Activated CD8-positive, alpha-beta T cell treated with anti-CD3 and anti-CD28 coated beads, Interleukin-2, amount 10 ng/mL, durations not matched to agents 7 days and 5 days (primary cell): ENCODE measurements at places on chromosomes 7 and 10. TPM values are rescaled to one million over a fixed set of nuclear protein-coding genes. Genes with fewer than 3 reads are reported as not detected.

The WNT8B gene
- total RNA-seq = 0.18 TPM

GRCh38 chr7:129332254-129333035 lies 101.8 kb upstream of the STRIP2 start:
- no peak overlapping the region for H3K27ac ChIP-seq
- H3K4me1 ChIP-seq = no peaks in the 10 kb centered on the region
- H3K4me3 ChIP-seq = no peak overlapping the region
- no peaks in the 10 kb centered on the region for H3K27me3 ChIP-seq
- no peaks in the 10 kb centered on the region for H3K36me3 ChIP-seq

The LIPM gene
- not detected for total RNA-seq

The LGI1 gene
- not detected for total RNA-seq

DNA sequence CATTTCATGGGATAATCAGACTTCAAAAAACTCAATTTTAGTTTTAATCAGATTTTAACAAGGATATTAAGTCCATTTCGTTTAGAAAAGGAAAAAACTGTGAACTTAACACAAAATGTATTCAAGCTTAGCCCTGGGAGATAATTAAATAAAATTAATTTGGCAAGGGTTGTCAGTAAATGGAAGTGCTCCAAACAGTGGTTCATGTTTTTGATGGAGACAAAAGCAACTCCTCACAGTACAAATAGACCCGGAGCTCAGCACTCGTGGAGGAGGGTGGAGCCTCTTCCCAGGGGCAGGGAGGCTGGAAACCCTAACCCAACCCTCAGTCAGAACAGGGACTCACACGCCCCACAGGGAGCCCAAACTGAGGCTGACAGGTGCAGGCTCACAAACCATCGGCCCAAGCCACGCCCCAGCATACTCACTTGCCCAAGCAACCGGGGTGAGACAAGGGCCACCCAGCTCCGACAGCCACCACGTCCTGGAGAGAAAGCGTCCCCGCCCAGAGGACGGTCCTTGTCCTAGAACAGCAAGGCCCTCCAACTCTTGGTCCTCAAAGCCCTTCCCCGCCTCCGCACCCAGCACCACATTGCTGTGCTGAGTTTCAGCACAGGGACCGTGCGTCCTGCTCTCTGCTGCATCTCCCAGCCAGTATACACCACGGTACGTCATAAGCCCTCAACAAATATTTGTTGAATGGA lies 39.8 kb downstream of the MAD1L1 start:
- no peak for DNase-seq
- H3K27ac ChIP-seq = no peak overlapping the region
- no peaks in the 10 kb centered on the region for H3K27me3 ChIP-seq
- H3K36me3 ChIP-seq = peaks cover 49% of the 10 kb centered on the region
- peaks cover 3% of the 10 kb centered on the region for H3K4me1 ChIP-seq
- H3K4me3 ChIP-seq = no peak overlapping the region

- H3K4me3 ChIP-seq = no peak overlapping the region
- H3K27me3 ChIP-seq = peaks cover 7% of the 10 kb centered on the region
- DNase-seq = no peak
- H3K36me3 ChIP-seq = no peaks in the 10 kb centered on the region
Measured at GRCh38 chr7:6278749-6279310, 6.4 kb upstream of the CYTH3 start.

- H3K36me3 ChIP-seq = no peaks in the 10 kb centered on the region
- H3K27ac ChIP-seq = no peak overlapping the region
- no peak overlapping the region for H3K4me3 ChIP-seq
- no peaks in the 10 kb centered on the region for H3K27me3 ChIP-seq
Measured at GRCh38 chr7:102021841-102022618, 204.6 kb downstream of the CUX1 start.

- H3K27ac ChIP-seq = no peak overlapping the region
- peak overlapping the region; percentile 75 for H3K4me3 ChIP-seq
- H3K27me3 ChIP-seq = peaks cover 6% of the 10 kb centered on the region
- H3K36me3 ChIP-seq = peaks cover 25% of the 10 kb centered on the region
Measured at GRCh38 chr10:124745252-124745651, 1.1 kb upstream of the FAM53B start.

- no peak for DNase-seq
- H3K36me3 ChIP-seq = no peaks in the 10 kb centered on the region
- H3K27me3 ChIP-seq = peaks cover under 1% of the 10 kb centered on the region
- H3K27ac ChIP-seq = no peak overlapping the region
- peaks cover 2% of the 10 kb centered on the region for H3K4me1 ChIP-seq
- no peak overlapping the region for H3K4me3 ChIP-seq
Measured at GRCh38 chr10:23065181-23065948, 30.0 kb upstream of the MSRB2 start.

- peaks cover 2% of the 10 kb centered on the region for H3K27me3 ChIP-seq
- no peak for DNase-seq
- H3K36me3 ChIP-seq = no peaks in the 10 kb centered on the region
- H3K27ac ChIP-seq = no peak overlapping the region
- H3K4me1 ChIP-seq = no peaks in the 10 kb centered on the region
Measured at GRCh38 chr10:27709304-27709703, 36.3 kb downstream of the MKX start.

DNA sequence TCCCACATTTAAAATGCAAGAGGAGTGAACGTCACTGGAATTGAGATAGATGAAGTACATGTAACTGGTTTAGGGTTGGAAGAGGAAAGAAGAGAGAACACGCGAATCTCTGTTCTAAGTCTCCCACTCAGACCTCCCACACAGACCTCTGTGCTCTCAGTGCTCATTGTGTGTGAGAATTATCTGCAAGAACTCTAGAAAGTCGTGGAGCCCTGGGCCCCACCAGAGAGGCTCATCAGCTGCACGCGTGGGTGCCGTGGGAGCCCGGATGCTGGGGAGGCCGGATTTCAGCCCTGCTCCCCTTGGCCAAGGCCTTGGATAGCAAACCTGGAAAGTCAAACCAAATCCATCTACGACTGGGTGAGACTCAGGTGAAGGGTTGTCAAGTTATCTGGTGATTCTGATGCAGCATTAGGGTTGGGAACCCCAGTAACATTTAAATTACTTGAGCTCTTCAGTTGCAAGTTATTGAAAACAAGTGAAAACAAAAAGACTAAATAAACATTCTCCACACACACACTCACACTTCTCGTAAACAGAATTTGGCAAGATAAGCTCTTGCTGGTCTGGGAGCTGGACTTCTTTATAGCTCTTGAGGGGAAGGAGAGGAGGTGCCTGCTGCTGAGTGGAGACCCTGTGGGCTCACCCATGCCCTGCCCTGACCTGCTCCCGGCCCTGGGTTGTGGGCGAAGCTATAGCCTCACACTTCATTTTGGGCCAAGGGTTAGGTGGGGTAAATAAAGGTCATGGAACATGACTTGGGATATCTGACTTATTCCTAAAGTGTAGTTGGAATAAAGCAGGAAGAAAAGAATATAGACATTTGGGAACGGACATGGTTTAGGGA lies 250.3 kb downstream of the ADARB2 start:
- H3K27ac ChIP-seq = no peak overlapping the region
- no peak overlapping the region for H3K4me3 ChIP-seq
- H3K27me3 ChIP-seq = no peaks in the 10 kb centered on the region
- H3K4me1 ChIP-seq = no peaks in the 10 kb centered on the region

GRCh38 chr7:151429560-151430331 lies 10.2 kb downstream of the CRYGN start:
- H3K36me3 ChIP-seq = no peaks in the 10 kb centered on the region
- peak overlapping the region; percentile 88 for H3K27ac ChIP-seq
- peaks cover 55% of the 10 kb centered on the region for H3K4me1 ChIP-seq
- H3K27me3 ChIP-seq = peaks cover 8% of the 10 kb centered on the region
- peak overlapping the region; percentile 44 for H3K4me3 ChIP-seq

The GFRA1 gene
- total RNA-seq = not detected

DNA sequence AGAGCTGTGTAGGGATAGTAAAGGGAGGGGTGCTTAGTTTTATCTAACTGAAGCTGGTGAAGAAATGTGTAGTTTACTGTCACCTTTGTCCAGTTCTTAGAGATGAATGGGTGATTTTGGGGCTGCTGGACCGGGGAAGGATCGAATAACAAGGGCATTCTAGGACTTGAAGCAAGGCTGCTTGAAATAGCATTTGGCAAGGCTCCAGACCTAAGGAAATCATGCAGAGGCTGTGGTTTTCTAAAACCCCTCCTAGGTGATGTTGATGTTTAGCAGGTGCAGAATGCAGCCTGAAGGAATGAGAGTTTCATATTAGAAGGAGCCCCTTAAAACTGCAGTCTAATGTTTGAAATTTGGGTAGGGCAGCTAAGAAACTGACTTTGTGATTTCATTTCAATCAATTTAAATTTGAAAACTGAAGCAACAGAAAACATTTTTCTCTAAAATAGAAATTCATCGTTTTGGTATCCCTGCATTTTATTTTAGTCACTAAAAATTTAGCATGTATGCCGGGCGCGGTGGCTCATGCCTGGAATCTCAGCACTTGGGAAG lies 68.5 kb downstream of the TET1 start:
- peaks cover 23% of the 10 kb centered on the region for H3K4me1 ChIP-seq
- H3K27me3 ChIP-seq = no peaks in the 10 kb centered on the region
- H3K27ac ChIP-seq = no peak overlapping the region
- no peak overlapping the region for H3K4me3 ChIP-seq

DNA sequence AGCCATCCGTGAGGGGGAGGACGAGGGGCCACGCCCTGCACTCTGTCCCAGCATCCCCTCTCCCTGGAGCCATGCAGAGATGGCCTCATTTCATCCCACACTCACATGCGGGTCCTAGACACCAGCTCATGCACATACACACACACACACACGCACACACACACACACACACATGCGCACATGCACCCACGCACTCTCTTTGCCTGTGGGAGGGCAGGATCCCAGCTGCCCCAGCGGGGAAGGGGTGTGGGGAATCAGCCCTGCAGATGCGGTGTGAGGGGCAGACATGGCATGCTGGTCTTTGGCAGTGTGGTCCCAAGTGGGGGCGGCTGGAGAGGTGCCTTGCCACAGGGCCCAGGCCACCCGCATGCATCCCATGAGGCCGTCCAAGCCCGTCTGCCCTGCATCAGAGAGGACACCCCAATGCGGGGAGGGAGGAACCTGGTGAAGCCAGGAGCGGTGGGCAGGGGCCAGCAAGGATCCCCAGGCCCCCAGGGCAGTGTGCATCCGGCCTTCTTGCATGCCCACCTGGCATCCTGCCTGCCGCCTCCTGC lies 68.1 kb downstream of the LHPP start:
- no peak for DNase-seq
- no peaks in the 10 kb centered on the region for H3K36me3 ChIP-seq
- H3K4me3 ChIP-seq = no peak overlapping the region
- no peaks in the 10 kb centered on the region for H3K27me3 ChIP-seq
- peaks cover 10% of the 10 kb centered on the region for H3K4me1 ChIP-seq
- H3K27ac ChIP-seq = no peak overlapping the region

DNA sequence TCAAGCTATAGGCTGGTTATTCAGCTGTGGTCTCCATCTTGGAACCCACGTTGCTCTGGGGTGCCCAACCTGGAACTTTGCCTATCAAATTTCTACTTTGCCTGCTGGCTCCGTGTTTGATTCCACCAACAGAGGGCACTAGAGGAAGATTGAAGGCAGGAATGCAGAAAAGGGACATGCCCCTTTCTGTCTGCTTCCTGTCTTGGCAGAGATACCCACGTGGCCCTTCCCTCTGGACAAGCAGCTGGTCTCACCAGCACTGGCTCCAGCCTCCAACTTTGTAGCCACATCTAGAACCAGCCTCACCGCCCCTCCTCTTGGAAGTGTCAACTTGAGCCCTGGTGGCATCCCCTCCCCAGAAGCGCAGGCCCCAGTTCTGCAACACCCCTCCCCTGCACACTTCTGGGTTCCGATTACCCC lies 52.1 kb upstream of the ZNF438 start:
- H3K4me1 ChIP-seq = peaks cover 6% of the 10 kb centered on the region
- no peak overlapping the region for H3K4me3 ChIP-seq
- peak; percentile 72 for DNase-seq
- H3K36me3 ChIP-seq = no peaks in the 10 kb centered on the region
- peaks cover 2% of the 10 kb centered on the region for H3K27me3 ChIP-seq
- no peak overlapping the region for H3K27ac ChIP-seq

The VSIR gene
- 127 TPM for total RNA-seq

DNA sequence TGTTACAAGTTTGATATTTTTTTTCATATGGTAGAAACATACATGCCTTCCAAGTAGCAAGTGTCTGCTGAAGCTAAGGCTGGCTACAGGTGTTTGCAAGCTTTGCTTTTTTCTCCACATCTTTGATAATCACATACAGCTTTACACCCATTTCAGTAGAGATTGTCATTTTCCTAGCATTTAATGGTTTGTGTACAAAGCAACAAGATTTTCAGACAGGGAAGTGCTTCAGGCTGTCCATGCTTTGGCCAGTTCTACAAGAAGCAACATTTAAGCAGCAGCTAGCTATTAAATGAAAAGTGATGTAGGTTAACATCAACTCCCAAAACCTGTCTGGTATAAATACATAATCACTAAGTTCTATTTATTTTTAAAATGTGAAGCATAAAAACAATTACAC lies 2.3 kb downstream of the HDAC9 start:
- no peak overlapping the region for H3K4me3 ChIP-seq
- peaks cover 2% of the 10 kb centered on the region for H3K27me3 ChIP-seq
- no peaks in the 10 kb centered on the region for H3K36me3 ChIP-seq
- H3K4me1 ChIP-seq = peaks cover 7% of the 10 kb centered on the region
- no peak overlapping the region for H3K27ac ChIP-seq
- no peak for DNase-seq

DNA sequence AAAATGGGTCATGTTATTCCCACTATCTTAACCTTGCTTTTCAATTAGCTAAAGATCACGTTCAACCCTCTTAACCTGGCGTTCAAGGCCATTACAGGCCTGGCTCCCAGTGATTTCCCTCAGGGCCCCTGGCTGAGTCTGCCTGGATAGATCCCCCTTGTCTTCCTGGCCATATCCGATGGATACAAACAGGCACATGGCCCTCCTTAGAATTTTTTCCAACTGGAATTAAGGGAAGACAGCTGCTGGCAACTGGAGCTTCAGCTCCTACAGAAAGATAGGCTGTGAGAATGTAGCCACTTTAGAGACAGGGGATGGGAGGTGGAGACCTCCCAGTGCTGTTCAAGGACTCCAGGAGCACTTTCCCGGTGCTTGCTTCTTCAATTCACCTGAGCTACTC lies 63.1 kb upstream of the ITGA8 start:
- peaks cover 44% of the 10 kb centered on the region for H3K36me3 ChIP-seq
- no peak for DNase-seq
- H3K4me3 ChIP-seq = no peak overlapping the region
- no peaks in the 10 kb centered on the region for H3K4me1 ChIP-seq
- no peaks in the 10 kb centered on the region for H3K27me3 ChIP-seq
- no peak overlapping the region for H3K27ac ChIP-seq

GRCh38 chr7:30474893-30475292 lies 3.7 kb downstream of the NOD1 start:
- peaks cover 89% of the 10 kb centered on the region for H3K4me1 ChIP-seq
- H3K4me3 ChIP-seq = no peak overlapping the region
- DNase-seq = no peak
- H3K27ac ChIP-seq = no peak overlapping the region
- H3K36me3 ChIP-seq = peaks cover 59% of the 10 kb centered on the region

- H3K4me3 ChIP-seq = no peak overlapping the region
- H3K27me3 ChIP-seq = no peaks in the 10 kb centered on the region
- peaks cover 1% of the 10 kb centered on the region for H3K36me3 ChIP-seq
- DNase-seq = no peak
- peaks cover 42% of the 10 kb centered on the region for H3K4me1 ChIP-seq
Measured at GRCh38 chr10:79327090-79327457, 20.2 kb upstream of the PPIF start.

The RBP3 gene
- total RNA-seq = not detected

- H3K36me3 ChIP-seq = no peaks in the 10 kb centered on the region
- DNase-seq = no peak
- no peak overlapping the region for H3K4me3 ChIP-seq
Measured at GRCh38 chr10:113390896-113391295, 162.0 kb upstream of the HABP2 start.
